Astrocyte (in vitro differentiated cells and primary cell): ENCODE measurements at places on chromosomes 5 and 9.

DNA sequence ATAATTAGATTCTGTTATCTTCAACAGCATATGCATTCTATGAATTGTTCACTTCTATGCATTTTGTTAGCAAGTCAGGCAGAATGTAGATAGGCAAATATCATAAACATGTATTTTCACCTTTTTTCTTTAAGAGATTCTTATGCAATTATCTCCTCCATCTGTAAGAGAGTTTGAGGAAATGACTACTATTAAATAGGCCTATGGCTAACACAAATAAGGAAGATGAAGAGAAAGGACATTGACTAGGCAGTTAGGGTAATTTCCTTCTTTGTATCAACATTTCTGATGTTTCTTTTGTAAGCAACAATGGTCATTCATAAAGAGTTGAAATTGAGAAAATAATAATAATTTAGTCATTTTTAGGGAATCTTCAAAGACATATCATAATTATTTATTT, 145.2 kb upstream of the CDH12 start:
- DNase-seq, result no peak

- DNase-seq, result no peak
Observed at GRCh38 chr5:23614422-23614821, 107.0 kb downstream of the PRDM9 start.

- no peak for DNase-seq
Observed at GRCh38 chr5:39058178-39058921, 15.8 kb downstream of the RICTOR start.

DNA sequence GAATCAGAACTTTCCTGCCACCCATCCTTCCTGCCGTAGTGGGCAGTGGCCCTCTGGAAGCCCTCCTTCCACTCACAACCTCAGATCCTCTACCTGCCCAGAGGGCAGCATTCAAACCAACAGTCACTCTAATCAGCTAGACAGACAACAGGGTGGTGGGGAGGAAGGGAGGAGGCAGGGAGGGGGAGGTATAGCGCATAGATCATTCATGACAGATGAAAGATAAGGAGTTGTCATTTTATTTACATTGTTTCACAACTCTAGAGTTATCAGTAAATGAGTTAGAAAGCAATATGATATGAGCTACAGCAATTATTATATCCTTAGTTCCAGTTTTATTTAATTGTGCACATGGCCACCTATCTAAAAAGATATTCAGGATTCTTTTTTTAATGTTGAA, 852 bp downstream of the IL9 start:
- no peak for DNase-seq

GRCh38 chr9:7150153-7150890, 392.5 kb downstream of the KDM4C start:
- DNase-seq, result no peak

GRCh38 chr9:89455356-89455824, 42.5 kb downstream of the SEMA4D start:
- DNase-seq, result no peak

DNA sequence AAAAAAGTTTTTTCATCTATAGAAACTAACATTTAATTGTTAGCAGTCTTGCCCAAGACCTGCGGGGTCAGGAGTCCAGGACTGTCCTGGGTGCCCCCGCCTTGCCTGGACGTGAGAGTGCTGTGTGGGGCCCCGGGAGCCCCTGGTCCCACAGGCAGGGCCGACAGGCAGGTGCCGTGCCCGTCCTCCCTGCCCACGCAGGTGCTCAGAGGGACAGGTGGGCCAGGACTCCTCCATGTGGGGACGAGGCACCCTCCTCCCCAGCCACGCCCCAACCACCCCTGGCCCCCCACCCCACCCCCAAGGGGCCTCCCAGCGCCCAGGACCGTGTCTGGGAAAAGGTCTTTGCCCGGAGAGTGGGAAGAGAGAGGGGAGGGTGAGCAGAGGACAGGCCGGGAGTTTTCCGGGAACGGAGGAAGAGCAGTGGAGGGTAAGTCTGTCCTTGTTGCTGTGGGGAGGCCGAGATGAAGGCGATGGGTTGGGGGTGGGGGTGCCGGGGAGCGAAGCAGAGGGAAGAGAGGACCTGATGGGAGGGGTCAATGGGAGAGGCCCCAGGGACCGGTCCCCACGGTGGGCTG, 2.7 kb upstream of the LCN12 start:
- DNase-seq, result no peak

- DNase-seq, result no peak
Observed at GRCh38 chr5:116303810-116304209, 219.0 kb downstream of the COMMD10 start.

DNA sequence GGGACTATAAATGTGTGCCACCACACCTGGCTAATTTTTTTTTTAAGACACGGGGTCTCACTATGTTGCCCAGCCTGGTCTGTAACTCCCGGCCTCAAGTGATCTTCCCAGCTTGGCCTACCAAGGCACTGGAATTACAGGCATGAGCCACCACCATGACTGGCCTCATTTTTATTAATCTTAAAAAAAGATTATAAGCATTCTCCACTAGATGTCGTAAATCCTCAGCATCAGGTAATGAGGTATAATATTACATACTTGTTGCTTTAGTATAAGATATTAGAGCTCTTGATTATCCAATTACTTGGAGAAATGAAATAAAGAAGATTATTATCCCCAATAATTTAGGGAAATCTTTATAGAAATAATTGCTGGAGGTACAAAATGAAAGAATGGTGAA, 78.2 kb upstream of the HTR1A start:
- no peak for DNase-seq

DNA sequence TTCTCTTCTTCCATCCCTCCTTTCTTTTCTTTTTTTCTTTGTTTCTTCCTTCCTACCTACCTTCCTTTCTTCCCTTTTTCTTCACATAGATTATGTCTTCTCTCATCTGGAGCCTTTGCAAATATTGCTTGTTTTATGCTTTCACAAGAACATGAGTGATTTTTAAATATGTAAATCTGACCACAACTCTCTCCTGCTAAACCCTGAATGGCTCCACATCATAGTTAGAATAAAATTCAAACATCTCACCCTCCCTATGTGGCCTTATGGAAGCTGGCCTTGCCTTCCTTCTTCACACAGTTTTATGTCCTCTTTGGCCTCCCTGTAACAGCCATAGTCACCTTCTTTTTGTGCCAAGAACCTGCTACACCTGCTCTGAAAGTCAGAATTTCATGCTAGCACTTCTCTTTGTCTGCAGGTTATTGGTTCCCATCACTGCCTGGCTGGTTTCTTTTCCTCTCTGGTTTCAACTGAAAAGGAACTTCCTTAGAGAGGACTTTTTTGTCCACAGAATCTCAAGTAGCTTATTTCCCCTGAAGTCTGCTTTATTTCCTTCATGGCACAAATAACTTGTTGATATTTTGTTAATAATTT, 114.3 kb upstream of the TNC start:
- no peak for DNase-seq

- DNase-seq, result peak; percentile 78
Observed at GRCh38 chr5:5373351-5373989, 49.0 kb upstream of the ICE1 start.

DNA sequence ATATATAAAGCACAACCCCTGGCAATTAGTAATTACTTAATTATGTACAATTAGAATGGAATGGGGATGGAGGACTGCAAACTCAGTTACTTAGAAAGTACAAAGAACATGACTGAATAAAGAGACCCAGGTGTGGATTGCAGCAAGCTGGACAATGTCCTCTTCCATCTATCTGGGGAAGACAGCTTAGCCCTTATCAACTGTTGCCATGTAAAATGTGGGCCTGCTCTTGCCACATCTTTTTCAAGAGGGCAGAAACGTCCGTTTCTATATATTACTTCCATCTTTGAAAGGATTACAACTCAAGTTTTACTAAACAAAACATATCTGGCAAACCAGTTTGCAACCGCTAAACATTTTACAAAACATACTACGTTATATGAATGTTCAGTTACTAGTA, 26.2 kb downstream of the GOLPH3 start:
- DNase-seq, result no peak

- DNase-seq, result peak; percentile 30
Observed at GRCh38 chr5:163976696-163977095, 471.3 kb downstream of the MAT2B start.

DNA sequence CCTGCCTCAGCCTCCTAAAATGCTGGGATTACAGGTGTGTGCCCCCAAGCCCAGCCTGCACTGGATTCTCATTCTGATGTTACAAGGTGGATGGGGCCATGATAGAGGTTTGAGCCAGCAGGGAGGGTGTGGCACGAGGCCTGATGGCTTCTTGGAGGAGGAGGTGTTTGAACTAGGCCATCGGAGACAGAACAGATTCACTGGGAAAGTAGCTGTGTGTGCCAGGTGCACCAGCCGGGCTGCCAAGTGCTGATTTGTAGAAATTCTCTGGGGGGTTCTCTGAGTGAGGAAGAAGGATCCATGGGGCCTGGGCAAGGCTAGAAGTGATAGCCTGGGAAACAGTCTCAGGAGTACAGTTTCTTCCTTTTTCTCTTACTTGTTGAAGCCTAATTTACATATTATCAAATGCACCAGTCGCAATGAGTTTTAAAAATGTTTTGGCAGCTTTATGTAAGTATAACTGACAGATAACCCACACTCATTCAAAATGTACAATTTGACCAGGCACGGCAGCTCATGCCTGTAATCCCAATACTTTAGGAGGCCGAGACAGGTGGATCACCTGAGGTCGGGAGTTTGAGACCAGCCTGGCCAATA, 31.1 kb upstream of the STXBP1 start:
- DNase-seq, result no peak

- no peak for DNase-seq
Observed at GRCh38 chr9:81474125-81474524, 215.2 kb downstream of the TLE1 start.

- DNase-seq, result peak; percentile 88
Observed at GRCh38 chr9:112037281-112038016, 137.6 kb downstream of the SUSD1 start.

- DNase-seq, result peak; percentile 63
Observed at GRCh38 chr5:78953092-78953800, 31.9 kb downstream of the ARSB start.

DNA sequence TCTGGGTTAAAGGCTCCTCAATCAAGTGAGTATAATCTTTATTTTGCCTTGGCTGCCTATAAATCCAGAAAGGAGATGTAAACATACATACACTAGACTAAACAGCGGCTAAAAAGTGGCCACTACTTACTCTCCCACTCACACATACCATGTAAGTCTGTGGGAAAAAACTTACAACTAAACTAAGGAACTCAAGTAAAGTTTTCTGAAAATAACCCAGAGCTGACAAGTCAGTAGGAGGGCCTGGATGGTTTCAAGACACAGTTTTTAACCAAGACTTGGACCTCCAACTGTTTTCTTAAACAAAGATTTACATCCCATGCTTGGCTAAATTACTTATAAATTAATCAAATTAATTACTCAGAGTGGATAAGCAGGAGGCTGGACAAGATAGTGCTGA, 64.5 kb downstream of the CEP120 start:
- DNase-seq, result no peak

GRCh38 chr9:117491491-117491890, 76.6 kb upstream of the ASTN2 start:
- DNase-seq, result no peak

DNA sequence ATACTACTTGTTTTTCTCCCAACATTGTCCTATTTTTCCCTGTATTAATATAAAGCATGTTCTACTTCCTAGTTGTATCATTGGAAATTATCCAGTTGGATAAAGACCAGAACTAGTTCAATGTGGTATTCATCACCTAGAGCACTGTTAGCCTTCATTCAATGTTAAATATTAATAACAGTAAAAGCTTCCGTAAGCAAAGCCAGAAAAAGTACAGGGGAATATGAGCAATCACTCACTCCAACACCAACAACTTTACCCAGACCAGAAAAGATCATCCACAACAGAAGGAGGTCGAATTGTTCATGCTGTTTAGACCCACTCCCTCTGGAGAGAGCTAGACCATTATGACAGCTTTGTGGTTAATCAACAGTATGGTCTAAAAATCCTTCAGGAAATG, 728.4 kb downstream of the MAT2B start:
- peak; percentile 83 for DNase-seq

- no peak for DNase-seq
Observed at GRCh38 chr5:56313596-56313995, 80.5 kb upstream of the ANKRD55 start.

- DNase-seq, result peak; percentile 79
Observed at GRCh38 chr5:72130351-72130761, 23.1 kb downstream of the MAP1B start.

- no peak for DNase-seq
Observed at GRCh38 chr5:113024076-113024697, 47.6 kb downstream of the DCP2 start.

- DNase-seq, result no peak
Observed at GRCh38 chr5:149588936-149589335, 7.6 kb downstream of the ARHGEF37 start.

DNA sequence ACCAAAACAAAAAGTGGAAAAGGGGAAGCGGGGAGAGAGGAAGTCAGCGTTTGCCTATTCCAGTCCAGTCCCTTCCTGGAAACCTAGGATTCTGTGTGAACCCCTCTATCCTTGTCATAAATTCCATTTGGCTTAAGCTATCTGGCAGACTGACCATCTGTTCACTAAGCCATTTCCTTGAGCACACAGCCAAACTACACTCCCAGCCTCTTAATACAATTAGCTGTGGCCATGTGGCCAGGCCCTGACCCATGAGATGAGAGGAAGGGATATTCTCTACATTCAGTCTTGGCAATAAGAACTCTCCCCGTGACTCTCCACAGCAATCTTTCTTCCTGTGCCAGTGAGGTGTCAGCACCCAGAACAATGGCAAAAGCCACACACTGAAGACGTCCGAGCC, 424.8 kb downstream of the TLE1 start:
- peak; percentile 87 for DNase-seq

DNA sequence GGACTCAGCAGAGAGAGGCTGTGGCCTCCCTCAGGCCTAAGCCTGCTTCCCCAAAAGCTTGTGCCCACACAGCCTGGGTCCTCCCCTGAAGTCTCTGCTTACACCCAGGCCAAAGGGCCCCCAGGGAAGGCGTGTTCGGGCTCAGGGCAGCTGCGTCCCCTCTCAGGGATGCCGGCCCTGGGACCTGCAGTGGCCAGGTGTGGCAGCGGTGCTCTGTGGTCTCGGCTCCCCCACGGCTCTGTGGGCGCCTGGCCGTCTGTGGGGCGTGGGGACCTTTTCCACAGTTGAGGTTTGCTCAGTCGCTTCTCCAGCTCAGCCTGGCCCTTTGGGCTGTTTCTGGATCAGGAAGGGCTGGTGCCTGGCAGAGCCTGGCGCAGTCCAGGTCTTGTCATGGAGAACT, 75.9 kb downstream of the RXRA start:
- DNase-seq, result no peak

GRCh38 chr9:89845862-89846261, 241.1 kb downstream of the GADD45G start:
- DNase-seq, result no peak

- DNase-seq, result no peak
Observed at GRCh38 chr5:5787373-5787772, 364.9 kb downstream of the ICE1 start.

GRCh38 chr5:126490167-126490940, 67.1 kb downstream of the GRAMD2B start:
- DNase-seq, result no peak

GRCh38 chr5:155082401-155082800, 68.8 kb downstream of the KIF4B start:
- DNase-seq, result peak; percentile 84

GRCh38 chr5:167801999-167802398, 489.4 kb upstream of the WWC1 start:
- no peak for DNase-seq

- DNase-seq, result no peak
Observed at GRCh38 chr5:169534939-169535338, 48.6 kb upstream of the SPDL1 start.
